ENCODE measurements at places on chromosomes 7 and 10.

DNA sequence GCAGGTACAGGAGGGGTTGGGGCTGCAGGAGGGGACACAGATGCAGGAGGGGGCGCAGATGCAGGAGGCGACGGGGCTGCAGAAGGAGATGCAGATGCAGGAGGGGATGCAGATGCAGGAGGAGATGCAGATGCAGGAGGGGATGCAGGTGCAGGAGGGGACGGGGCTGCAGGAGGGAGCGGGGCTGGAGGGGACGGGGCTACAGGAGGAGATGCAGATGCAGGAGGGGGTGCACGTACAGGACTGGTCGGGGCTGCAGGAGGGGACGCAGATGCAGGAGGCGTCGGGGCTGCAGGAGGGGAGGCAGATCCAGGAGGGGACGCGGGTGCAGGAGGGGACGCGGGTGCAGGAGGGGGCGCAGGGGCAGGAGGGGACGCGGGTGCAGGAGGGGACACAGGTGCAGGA, 66.5 kb downstream of the VWA2 start:
- no peak for DNase-seq

GRCh38 chr10:84205049-84205852, 10.9 kb downstream of the CDHR1 start:
- peak; percentile 47 for DNase-seq

DNA sequence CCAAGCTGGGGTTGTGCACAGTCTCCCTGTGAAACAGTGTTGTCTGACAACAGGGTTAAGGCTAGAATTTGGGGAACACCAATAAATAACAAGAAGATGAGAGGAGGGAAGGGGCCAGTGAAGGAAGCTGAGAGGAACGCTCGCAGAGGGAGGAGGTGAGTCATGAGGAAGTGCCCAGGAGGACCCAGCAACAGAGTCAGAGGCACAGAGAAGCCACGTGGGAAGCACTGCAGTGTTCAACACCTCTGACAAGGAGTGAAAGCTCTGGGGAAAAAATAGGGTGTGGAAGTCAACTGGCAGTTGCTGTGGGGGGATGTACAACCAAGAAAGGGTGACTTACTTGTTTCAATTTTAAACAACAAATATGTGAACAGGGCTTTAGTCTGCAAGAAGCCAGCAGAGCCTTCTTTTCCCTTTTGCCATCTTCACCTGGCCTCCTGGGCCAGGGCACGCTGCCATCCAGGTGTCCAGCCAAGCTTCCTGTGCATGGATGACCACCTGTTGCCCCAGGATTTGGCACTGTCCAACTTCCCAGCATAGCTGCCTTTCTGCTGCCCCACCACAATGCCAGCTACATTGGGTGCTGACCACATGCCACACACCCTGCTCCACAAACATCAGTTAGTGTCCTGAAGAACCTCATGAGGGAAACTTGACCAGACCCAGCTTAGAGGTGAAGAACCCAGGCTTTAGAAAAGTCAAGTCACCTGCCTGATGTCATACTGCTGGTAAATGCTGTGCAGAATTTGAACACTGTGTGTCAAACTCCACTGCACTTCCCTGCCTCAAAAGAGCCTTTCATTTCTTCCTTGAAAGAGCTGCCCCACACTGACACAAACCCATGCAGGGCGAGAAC, 69.6 kb downstream of the ATXN7L1 start:
- no peak for DNase-seq

- DNase-seq: no peak
Measured at GRCh38 chr7:2644562-2645273, 12.9 kb downstream of the TTYH3 start.

- no peak for DNase-seq
Measured at GRCh38 chr10:128185627-128186026, 59.4 kb upstream of the MKI67 start.

DNA sequence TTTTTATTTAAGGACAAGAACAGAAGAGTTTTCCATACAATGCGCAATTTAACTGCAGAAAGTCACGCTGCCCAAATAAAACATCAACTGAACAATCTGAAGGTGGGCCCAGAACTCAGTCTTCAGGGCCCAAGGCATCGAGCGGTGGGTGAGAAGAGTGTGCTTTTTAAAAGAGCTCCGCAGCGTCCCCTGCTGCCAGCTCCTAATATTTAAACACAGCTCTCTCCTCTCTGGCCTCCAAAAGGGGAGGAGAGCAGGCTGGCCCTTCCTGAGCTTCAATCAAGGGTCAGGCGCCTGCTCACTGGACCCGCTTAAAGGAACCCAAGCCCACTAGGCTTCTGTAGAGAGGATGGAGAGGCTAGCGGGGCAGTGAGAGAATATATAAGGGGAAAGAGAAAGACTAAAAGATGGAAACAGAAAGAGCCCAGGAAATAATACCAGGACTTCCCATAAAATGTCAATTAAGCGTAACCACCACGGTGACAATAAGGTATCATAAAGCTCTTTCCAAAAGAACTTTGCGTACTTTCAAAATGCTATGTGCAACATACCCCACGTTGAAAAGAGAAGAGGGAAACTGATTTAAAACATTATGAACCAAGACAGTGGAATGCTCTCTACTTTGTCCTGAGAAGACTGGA, 2.8 kb downstream of the FAM53B start:
- DNase-seq: peak; percentile 54

- no peak for DNase-seq
Measured at GRCh38 chr10:12777840-12778585, 223.5 kb downstream of the CCDC3 start.

GRCh38 chr7:33395340-33395739, 266.0 kb downstream of the BBS9 start:
- DNase-seq: no peak

GRCh38 chr10:23362879-23363792, 18.5 kb upstream of the C10orf67 start:
- no peak for DNase-seq

- no peak for DNase-seq
Measured at GRCh38 chr7:98281757-98282606, 496 bp downstream of the BRI3 start.

- DNase-seq: no peak
Measured at GRCh38 chr7:148201992-148202391, 388.6 kb upstream of the C7orf33 start.

GRCh38 chr10:48894911-48895802, 44.5 kb downstream of the LRRC18 start:
- DNase-seq: no peak

DNA sequence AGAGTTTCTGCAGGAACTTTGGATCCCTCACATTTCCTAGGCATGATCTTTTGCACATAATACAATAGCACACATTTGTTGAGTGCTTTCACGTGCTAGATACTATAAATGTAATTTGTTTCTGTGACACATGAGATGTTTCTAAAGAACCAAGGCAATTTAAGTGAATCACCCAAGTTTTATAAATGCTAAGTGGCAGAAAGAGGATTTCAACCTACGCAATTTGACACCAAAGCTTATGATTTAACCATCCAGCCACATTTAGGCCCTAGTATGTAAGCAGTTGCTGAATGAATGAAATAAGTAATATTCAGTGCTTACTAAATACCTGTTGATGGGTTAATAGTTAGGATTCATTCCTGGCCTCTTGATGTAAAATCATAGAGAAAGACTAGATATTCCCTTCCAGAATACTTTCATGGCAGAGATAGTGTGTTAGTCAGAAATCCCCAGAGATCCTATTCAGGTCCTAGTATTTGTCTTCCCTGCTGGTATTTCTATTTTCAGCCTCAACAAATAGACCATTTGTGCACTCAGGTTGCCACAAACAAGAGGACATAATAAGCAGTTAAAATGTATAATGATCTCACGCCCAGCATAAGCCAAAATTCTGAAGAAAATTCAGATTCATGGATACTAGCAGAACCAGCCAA, 572.6 kb downstream of the IPMK start:
- DNase-seq: no peak

DNA sequence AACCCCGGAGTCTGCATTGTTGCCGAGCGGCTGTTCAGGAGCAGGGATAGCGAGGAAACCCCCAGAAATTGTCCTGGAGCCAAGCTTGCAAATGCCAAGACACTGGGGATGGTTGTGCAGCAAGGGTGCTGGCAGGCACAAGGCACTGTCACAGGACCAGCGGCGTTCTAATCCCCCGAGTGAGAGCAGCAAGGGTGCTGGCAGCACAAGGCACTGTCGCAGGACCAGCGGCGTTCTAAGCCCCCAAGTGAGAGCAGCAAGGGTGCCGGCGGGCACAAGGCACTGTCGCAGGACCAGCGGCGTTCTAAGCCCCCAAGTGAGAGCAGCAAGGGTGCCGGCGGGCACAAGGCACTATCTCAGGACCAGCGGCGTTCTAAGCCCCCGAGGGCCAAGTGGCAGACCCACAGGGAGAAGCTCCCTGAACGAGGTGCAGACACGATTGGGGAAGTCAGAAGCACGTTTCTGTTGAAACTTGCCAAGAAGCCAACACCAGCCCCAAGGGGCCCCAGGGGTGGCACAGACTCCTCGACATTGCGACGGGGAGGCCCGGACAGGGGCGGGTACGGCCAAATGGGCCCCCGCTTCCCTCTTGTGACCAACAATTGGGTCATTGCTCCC, 40.4 kb upstream of the INPP5A start:
- DNase-seq: no peak

DNA sequence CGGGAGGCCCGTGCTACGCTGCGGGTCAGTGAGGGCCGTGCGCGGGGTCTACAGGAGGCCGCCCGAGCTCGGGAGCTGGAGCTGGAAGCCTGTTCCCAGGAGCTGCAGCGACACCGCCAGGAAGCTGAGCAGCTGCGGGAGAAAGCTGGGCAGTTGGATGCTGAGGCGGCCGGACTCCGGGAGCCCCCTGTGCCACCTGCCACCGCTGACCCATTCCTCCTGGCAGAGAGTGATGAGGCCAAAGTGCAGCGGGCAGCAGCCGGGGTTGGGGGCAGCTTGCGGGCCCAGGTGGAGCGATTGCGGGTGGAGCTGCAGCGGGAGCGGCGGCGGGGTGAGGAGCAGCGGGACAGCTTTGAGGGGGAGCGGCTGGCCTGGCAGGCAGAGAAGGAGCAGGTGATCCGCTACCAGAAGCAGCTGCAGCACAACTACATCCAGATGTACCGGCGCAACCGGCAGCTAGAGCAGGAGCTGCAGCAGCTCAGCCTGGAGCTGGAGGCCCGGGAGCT, 7.0 kb downstream of the LZTS2 start:
- DNase-seq: no peak

GRCh38 chr7:81694711-81695110, 75.1 kb downstream of the HGF start:
- no peak for DNase-seq

GRCh38 chr10:52332815-52333214, 18.7 kb downstream of the DKK1 start:
- no peak for DNase-seq

- DNase-seq: no peak
Measured at GRCh38 chr10:128144547-128144946, 18.3 kb upstream of the MKI67 start.

- DNase-seq: no peak
Measured at GRCh38 chr7:66307591-66308215, 102.6 kb downstream of the TPST1 start.

DNA sequence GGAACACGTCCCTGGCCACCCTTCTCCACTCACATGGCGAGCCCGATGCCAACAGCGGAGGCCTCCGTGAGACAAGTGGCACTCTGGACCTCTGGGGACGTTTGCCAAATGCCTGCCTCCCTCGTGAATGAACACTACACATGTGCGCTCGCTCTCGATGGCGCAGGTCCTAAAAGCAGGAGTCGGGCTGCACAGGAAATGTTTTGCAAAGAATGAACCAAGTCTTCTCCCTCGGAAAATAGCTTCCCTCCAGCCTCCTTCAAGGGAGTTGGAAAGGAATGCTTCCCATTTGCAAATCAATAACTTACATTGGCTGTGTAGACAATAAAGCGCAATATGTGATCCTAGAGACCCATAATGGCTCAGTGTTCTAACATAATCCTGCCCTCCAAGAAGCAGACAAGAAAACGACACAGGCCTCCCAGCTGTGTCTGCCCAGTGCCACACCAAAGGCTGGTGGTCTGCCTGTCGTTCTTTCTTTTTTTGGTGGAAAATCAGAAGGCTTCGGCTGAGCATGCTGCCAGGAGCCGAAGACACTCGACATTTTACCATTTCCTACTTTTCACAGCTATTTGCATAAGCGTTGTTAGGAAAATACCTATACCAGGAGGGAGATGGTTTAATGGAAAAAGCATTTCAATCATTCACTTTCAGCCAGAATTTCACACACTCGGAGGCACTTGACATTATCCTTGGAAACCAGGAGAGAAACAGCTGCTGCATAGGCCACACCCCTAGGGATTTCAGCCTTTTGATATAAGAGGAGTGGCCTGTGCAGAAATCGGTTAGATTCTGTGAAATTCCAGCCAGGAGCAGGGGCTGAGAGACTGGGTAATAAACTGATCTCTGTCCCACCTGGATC, 38.4 kb downstream of the ATXN7L1 start:
- no peak for DNase-seq

DNA sequence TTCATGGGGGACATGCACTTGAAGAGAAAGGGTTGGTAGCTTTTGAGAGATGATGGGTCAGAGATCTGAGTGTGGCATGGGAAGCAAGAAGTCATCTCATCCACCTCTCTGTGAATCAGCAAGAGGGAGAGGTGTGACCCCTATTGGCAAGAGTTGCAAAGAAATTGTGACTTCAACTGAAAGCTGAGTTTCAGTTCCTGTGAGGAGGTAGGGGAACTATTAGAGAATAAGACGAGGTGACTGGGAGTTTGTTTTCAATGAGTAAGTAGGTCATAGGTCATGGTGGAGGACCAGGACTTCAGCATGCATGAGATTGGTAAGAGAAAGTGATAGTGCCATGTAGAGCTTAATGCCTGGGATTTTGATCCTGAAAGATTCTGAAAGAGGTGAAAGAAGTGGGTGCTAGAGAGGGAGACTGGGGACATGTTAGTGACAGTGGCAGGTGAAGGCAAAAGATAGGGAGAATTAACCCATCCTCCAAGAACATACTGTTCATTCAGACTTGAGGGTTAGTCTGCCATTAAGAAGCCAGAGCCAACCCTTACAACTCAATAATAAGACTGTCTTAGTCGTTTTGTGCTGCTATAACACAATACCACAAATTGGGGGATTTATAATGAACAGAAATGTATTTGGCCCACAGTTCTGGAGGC, 75.5 kb upstream of the CAPZA2 start:
- peak; percentile 21 for DNase-seq

DNA sequence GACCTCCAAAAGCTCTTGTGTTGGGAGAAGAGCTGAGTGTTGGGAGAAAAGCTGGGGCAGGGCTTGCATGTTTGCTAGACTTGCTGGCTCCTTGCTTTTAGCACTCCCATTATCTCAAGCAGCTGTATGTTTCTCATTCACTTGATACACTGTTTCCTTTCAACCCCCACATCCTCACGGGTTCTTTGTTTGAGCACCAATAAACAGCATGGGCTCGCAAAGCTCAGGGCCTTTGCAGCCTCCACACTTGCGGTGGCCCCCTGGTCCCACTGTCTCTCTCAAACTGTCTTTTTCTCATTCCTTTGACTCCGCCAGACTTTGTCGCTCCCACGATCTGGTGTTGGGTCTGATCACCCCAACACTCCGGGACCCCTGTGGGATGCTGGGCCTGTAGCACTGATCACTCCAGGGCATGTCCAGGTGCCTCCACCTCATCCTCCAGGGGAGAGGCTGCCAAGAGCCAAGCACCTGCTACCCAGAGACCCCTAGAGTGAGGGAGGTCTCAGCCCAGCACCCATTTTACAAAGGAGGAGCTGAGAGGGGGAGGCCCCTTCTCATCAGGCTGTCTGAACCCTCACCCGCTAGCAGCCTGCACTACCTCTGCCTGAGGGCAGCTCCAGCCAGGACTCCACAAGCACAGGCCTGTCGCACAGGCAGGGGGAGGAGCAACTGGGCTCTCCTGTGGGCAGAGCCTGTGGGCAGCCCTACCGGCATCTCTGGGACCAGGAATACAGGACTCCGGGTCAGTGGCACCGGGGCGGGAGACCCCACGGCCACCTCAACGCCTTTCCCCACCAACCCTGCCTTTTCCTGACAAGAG, 49.1 kb upstream of the MSMB start:
- no peak for DNase-seq

Data from NCI-H460 (cell line).